Cerebellar nuclear complex (tissue), 1 donor: ENCODE measurements at places on chromosomes 2 and 18.

DNA sequence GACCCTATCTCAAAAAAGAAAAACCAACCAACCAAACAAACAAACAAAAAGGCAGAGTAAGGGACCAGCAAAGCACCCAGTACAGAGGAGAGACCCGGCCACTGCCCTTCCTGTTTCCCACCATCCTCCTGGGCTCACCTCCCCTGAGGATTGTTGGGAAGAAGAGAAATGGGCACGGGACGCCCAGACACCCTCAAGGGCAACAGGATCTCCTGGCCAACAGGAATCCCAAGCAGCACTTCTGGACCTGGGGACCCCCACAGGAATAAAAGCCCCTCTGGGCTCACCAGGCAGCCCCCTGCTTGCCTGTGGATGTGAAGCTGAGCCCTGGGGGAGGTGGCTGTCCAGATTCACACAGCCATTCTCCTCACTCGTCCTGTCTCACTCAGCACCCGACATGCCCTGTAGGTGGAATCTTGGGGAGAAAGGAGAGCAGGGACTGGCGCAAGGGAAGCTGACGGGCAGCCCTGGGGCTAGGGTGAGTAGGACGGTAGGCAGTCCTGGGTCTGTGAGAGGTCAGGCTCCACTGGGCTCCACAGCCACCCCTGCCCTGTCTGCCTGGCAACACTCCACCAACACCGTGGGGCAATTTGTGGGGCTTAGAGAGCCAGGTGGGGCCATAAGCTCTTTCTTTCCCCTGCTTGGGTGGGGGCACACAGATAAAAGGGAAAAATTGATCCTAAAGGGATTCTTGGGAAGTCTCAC lies 18.0 kb downstream of the KLF11 start:
- no peak for DNase-seq

DNA sequence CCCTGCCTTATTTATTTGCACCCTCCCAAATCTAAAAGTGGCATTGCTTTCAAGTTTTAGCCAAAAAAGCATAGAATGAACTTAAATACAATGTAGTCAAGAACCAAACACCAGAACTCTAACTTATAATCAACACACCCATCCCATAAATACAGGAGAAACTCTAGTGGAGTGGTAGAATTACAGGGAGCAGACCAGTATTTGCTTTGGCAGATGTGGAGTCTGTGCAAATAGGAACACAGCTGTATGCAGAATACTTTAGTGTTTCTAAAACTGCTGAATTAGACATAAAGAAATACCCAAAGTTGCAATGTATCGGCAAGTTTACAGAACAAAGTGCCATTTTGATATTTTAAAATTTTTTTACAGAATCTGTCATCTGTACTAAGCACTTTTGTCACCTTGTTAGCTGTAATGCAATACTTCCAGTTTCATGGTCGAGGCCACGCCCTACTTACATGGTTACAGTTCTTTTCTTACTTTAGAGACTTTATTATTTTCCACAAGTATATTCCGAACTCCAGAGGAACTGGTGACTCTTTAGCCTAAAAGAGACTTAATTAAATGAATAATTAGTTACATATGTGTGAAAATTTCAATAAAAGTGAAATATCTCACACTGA lies 23.7 kb upstream of the COL5A2 start:
- no peak for DNase-seq

- no peak for DNase-seq
Measured at GRCh38 chr2:186559848-186560247, 30.0 kb upstream of the ITGAV start.

GRCh38 chr2:195663007-195663406 lies 6.0 kb downstream of the SLC39A10 start:
- no peak for DNase-seq

DNA sequence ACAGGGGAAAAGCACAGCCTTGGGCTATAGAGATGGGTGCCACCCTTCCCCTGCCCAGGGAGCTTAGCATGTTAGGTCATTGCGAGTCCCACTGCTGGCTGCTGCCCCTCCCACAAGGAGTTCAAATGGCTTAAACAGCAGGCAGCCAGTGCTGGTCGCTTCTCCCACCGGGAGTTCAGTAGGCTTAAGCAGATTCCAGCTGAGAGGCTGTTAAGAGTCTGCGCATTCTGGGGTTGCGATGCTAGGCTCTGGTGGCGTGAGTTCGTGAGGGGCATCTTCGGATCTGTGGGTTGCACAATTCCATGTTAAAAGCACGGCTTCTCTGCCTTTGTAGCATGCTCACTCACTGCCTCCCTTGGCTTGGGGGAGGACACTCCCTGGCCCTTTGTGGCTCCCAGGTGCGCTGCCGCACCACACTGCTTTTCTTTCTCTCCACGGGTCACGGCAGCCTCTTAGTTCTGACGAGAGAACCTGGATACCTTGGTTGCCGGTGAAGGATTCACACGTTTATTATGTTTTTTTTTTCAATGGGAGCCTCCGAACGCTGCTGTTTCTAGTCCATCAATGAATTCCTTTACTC lies 93.2 kb downstream of the UNC80 start:
- no peak for DNase-seq

- DNase-seq = no peak
Measured at GRCh38 chr18:71115261-71115660, 826.4 kb downstream of the SOCS6 start.

GRCh38 chr2:145598434-145598833 lies 1078.5 kb upstream of the ZEB2 start:
- no peak for DNase-seq

- DNase-seq = no peak
Measured at GRCh38 chr2:45652090-45653031, 886 bp downstream of the PRKCE start.

DNA sequence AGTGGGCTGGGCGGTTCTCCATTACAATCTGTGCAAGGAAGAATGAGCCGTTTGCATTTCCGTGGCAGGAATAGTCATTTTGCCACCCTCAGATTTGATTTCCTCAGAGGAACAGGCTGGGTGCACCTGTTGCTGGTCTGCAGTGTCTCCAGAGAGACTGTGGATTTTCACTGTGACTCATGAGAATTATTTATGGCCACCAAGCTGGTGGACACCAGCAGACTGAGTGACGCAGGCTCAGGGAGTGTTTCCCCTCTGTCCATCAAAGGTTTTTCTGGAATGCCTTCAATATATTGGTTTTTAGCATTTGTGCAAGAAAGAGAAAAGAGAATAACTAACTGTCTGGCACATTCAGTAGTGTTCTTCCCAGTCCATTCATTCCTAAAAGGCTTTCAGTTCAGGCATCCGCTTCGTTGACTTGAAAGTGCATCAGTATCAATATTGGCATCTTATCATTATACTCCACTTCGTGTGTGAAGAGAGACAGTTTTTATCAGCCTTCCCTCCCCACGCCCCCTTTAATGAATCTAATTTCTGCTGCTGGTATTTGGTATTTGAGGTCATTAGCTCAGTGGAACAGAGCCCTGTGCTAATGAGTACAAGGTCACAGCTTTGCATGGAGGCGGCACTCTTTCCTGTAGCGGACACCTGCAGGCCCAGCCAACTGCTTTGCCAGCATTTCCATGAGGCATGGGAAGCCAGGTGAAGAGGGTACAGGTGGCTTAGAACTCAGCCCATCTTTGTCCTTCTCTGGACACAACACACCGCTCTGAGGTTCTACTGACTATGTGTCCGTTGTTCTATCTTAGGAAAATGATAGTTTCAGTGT lies 39.9 kb downstream of the PRKCE start:
- DNase-seq = no peak

DNA sequence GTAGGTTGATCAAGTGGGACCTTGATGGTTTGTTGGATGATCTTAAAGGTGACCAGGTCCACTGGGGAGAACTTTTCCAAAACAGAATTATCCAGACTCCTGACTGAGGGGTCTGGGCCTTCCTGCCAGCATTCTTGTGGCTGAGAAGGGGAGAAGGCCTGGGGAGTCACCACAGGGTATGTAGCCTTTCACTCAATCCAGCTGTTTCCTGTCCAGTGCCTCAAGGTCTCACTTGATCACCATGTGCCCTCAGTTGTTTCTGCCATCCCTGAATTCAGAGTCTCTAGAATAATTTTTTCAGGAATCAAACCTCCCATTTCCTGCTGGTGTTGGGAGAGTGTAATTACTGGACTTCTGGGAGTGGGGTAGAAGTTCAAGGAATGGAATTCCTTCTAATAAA lies 54.4 kb upstream of the TANC1 start:
- no peak for DNase-seq

GRCh38 chr2:202066875-202067274 lies 6.2 kb upstream of the KIAA2012 start:
- DNase-seq = no peak

- no peak for DNase-seq
Measured at GRCh38 chr18:78151234-78151633, 828.4 kb upstream of the SALL3 start.

- DNase-seq = no peak
Measured at GRCh38 chr2:101516823-101517690, 42.1 kb upstream of the RFX8 start.

DNA sequence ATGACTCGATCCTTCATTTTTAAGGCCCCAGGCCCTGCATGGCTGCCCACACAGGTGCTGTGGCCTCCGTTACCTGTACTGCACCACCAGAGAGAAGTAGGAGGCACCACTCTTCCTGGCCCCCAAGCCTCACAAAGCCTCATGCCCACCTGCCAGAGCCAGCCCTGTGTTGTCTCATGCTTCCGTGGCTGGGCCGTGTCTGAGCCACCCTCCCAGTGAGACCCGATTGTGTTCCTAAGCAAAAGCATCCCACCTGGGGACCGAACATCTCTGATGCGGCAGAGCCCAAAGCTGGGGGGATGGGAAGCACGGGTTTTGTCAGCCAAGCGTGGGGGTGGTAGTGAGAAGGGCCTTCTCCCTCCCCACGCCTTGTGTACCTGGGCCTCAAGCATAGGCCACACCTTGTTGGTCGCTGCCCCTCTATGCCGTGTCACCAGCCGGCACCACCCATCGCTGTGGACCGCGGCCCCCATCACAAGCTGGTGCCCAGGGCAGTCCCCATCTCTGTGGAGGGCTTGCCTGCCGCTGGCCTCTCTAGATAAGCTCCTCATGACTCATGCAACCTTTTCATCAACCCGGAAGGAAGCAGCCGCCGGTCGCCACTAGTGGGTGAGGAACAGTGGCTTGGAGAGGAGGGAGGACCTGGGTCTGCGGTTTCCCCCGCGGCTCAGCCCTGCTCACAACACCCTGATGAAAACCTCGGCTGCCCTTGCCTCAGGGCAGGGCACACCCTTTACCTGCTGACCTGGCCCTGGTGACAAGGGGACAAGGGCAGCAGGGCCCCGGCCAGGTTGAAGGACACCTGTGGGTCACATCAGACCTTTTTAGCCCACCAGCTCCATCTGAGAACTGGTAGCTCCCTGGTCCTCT lies 2.7 kb upstream of the RNPEPL1 start:
- no peak for DNase-seq

DNA sequence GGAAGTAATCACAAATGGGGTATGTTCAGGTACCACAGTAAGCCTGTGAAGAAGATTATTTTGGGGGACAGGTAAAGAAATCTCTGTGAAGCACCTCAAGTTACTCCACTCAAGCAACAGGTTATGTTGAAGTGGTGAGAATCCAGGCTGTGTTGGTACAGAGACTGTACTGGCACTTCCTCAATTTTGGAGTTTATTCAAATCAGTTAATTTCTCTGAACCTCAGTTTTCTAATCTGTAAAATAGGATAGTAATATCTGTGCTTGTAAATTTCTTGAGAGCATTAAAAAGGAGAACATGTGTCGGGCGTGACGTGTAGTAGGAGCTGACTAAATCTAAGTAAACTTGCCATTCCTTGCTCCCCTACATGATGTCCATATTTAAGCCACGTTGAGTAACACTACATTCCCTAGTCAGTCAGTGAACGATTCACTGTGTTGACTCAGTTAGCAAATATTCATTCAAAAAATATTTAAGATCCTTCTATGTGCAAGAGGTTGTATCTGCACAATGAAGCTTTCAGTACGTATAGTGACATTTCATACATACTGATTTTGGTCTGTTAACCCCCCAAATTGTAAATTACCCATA lies 504.2 kb downstream of the ZEB2 start:
- DNase-seq = no peak

DNA sequence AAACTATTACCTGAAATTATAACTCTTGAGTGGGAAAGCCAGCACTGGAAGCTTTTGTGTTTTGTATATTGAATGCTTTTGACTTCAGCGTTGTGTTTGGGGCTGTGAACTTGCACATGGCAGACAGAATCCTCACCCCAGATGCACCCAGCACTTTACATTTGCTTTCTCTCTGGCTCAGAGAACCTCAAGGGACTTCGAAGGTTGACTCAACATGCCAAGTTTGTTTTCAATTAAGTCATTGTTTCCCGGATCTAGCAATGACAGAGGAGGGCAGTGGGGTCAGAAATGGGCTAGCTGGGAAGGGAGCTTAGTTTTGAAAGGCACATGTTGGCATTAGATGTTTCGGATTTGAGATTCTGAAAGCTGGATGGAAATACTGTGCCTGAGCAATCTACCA lies 22.4 kb downstream of the TET3 start:
- no peak for DNase-seq

DNA sequence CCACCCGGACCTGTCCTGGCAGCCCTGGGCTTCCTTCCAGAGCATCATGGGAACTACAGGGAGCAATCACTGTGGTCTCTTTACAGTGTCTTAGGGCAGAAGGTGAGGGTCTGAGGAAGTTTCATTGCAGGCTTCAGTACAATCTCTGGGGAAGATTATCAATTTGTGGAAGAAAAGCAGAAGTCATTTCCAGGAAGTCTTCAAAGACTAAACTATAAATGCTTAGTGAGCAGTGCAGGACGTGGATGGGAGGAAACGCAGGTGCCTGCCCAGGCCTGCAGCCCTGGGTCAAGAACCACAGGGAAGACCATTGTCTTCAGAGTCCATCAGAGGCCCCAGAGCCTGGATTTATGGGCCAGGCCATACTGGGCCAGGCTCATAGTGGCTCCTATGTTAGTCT lies 54.3 kb downstream of the INO80C start:
- no peak for DNase-seq

DNA sequence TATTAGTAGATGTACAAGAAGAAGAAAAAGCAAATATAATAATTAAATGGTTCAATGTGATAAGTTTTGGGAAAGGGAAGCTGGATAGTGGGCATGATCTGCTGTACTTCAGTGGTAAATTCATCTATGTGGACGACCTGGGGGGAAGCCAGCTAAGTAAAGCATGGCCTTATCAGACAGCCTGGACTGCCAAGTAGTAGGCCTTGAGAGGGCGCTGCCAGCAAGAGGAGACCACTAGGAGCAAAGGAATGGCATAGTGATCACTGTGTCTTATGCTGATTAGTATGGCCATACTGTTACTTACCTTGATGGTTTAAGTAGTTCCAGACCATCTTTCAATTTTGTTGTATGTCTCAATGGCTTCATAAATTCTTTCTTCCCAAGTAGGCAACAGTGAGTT lies 287.6 kb downstream of the SETBP1 start:
- DNase-seq = no peak

- no peak for DNase-seq
Measured at GRCh38 chr18:43875511-43875910, 598.2 kb upstream of the SYT4 start.

GRCh38 chr2:28415010-28415409 lies 22.4 kb downstream of the FOSL2 start:
- no peak for DNase-seq

GRCh38 chr2:163641986-163642385 lies 93.8 kb downstream of the FIGN start:
- DNase-seq = no peak

DNA sequence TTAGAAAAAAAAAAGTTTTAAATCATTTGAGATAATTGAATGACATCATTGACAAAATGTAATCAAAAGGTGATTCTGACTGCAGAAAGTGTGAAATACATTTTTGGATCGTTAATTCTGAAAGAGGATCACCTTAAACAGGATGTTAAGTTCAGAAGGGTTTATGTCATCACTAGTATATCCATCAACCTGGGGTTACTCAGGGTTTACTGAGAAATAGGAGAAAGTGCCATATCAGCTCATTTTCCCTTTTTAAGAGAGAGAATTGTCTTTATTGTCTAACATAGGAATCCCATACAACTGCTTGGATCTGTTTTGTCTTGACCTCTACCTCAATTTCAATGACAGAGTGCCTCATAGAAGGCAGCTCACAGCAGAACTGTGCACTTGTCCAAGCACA lies 466.1 kb upstream of the LINC00305 start:
- DNase-seq = no peak
